ENCODE measurements at places on chromosomes 12 and 14. TPM values are rescaled to one million over a fixed set of nuclear protein-coding genes. Genes with fewer than 3 reads are reported as not detected.

GRCh38 chr12:96211988-96212387 lies 17.8 kb downstream of the ELK3 start:
- DNase-seq, result no peak

SPX gene
- polyA plus RNA-seq, result 2.4 TPM

- no peak for DNase-seq
Observed at GRCh38 chr12:93563807-93564538, 8.5 kb upstream of the SOCS2 start.

L3HYPDH gene
- 5.7 TPM for polyA plus RNA-seq

DNA sequence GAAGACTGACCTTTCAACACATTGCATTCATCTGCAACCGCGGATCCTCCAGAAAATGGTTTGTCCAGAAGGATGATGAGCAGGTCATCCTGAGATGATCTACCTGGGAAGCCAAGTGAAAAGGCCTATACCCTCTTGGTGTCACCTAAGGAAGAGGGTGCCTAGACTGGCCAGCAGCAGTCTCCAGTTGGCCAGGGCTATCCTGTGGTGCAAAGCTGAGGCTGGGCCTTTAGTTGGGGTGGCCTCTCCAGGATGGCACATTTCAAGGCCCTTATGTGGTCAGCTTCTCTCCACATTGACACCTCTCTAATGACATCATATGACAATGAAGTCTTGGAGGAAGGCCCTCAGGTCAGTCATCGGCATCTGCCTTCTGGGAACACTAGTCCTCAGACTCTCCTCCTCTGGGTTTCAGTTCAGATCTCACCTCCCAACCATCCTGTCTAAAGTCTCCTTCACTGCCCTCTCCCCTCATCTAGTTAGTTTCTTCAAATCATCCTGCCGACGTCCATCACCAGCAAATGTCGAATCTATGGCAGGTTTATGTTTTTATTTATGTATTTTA lies 3.3 kb upstream of the SLC22A17 start:
- DNase-seq, result no peak

DNA sequence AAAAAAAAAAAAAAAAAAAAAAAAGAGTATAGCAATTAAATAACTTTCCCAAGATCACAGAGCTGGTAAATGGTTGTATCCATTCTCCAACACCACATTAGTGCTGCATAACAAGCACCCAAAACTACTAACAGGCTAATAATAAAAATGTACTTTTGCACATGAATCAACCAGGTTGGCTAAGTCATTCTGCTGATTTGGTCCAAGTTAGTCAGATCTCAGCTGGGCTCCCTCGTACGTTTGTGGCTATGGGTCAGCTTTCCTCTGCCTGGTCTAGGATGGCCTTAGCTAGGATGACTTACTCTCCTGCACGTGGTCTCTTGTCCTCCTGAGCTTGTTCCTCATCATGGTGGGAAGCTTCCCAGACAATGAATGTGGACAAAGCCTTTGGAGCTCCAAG lies 7.9 kb upstream of the PLEKHG6 start:
- no peak for DNase-seq

Data from psoas muscle (tissue), 8 donors.